ENCODE measurements at places on chromosomes 2 and 18. TPM values are rescaled to one million over a fixed set of nuclear protein-coding genes. Genes with fewer than 3 reads are reported as not detected.

The CFC1 gene
- total RNA-seq, result not detected

The MAP3K19 gene
- total RNA-seq, result not detected

The UGT1A4 gene
- total RNA-seq, result not detected

DNA sequence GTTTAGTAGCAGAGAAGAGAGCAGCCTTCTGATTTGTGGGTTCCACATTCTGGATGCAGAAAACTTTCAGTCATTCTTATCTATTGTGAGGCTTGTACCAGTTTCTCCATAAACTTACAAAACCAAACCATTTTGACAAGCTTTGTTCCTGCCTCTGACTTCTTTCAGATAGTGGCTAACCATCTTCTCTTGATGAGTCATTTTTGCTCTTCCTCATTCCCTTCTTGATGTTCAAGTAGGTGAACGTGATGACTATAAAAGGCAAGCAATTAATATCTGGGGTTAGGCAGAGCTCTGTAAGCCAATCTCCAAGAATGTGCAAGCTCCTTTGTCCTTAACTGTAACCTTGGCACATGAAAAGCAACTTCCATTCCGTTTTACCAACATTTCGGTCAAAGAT lies 2083.1 kb upstream of the PIK3C3 start:
- DNase-seq, result no peak

- no peak for DNase-seq
These were observed 72.8 kb downstream of the FMNL2 start for GRCh38 chr2:152407806-152408205.
